RPMI7951 (cell line): ENCODE measurements at places on chromosomes 11 and 22. TPM values are rescaled to one million over a fixed set of nuclear protein-coding genes. Genes with fewer than 3 reads are reported as not detected.
A peak's percentile ranks its signal among the peaks of the same experiment; 100 is the strongest.

DNA sequence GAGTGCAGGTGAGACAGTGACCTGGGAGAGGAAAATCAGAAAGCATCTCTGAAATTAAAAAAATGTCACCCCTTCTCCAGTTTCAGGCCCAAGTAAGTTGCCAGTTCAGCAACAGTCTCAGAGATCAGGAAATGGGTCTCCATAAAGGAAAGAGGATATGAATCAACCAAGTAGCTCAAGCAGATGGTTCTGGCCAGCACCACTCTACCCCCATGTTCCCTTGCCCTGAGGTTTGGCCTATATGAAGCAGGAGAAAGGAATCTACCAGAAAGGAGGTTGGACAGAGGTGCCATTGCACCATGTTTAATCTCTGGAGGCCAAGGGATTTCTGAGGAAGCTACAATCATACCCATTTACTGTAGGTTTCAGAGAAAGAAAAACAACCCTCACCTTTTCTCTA, 7.7 kb downstream of the FZD4 start:
- peak; percentile 53 for DNase-seq

- DNase-seq: peak; percentile 77
Measured at GRCh38 chr11:117226388-117227385, 5.2 kb downstream of the PCSK7 start.

DNA sequence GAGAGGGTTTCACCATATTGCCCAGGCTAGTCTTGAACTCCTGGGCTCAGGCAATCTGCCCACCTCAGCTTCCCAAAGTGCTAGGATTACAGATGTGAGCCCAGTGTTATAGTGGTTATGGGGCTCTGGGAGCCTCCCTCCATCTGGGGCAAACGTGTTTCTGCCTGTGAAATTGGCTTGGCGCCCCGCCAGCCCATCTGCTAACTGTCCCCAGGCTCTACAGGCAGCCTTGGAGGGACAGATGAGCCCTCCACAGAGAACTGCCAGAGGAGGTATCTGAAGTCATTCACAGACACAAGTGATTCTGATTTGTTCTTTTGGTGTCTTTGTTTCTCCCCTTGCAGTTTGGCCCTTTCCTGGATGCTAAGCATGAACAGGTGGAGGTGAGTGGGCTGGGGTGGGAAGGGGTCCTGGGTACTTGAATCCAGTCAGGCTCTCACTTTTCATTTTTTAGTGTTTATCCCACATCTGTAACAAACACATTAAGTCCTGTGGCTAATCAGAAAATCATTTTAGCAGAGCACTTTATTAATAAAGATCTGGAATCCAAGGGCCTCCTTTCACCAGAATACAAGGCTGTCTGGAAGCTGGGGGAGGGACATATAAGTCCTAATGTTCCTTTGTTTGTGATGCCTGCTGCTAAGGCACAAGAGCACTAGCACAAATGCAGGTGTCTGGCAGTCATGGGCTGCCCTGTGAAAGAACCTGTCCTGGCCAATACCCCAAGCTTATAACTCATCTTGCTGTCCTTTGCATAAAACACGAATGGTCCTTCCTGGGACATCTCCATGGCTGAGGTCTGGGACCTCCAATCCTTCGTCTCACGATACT, 25.7 kb upstream of the CDC42EP2 start:
- peak; percentile 90 for DNase-seq

The PHF21B gene
- not detected in 2 replicates for total RNA-seq

The TMPRSS13 gene
- not detected in 2 replicates for total RNA-seq

GRCh38 chr11:31689559-31689958, 121.6 kb downstream of the PAX6 start:
- DNase-seq: no peak

- DNase-seq: peak; percentile 40
Measured at GRCh38 chr11:67053896-67054329, 2.7 kb upstream of the RHOD start.

GRCh38 chr22:44865193-44866057, 113.0 kb downstream of the ARHGAP8 start:
- DNase-seq: no peak

DNA sequence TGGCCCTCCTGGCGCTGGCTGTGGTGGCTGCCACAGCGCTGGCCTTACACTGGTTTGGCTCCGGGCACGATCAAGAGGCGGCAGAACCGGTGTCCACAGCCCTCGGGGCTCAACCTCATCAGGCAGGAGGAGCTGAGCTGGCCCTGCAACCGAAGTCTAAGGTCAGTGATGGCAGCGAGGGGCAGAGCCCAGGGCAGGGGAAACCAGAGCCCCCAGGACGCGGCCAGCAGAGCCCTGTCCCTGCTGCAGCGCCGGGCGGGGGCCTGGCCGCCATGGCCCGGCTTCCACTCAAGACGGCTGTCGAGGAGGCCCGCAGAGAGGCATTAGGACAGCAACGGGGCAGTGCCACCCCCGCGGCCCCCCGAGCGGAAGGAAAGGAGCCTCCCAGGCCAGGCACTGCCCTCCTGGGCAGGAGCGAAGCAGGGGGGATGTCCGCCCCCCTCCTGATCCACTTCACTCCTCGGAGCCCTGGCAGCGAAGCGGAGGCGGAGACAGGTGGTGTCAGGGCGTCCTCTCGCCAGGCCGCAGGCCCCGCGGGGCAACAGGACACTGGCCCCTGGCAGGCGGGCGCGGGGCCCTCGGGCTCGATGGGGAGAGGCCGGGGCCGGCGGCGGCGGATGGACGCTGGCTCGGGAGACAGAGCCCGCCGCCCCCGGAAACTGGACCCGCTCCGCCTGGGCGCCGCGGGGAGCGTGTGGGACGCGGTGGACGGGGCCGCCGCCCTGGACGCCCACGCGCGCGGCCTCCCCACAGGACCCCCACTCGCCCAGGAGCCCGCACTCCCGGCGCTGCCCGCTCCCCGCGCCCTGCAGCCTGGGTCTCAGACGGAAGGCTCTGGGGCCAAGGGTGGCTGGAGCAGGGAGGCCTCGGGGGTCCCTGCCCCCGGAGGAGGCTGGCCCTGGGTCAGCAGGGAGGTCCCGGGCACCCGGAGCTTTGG, 895 bp downstream of the KLHDC7B start:
- DNase-seq: no peak

GRCh38 chr11:12076840-12077534, 33.4 kb upstream of the MICAL2 start:
- no peak for DNase-seq

- no peak for DNase-seq
Measured at GRCh38 chr11:8094656-8095055, 13.6 kb downstream of the TUB start.

DNA sequence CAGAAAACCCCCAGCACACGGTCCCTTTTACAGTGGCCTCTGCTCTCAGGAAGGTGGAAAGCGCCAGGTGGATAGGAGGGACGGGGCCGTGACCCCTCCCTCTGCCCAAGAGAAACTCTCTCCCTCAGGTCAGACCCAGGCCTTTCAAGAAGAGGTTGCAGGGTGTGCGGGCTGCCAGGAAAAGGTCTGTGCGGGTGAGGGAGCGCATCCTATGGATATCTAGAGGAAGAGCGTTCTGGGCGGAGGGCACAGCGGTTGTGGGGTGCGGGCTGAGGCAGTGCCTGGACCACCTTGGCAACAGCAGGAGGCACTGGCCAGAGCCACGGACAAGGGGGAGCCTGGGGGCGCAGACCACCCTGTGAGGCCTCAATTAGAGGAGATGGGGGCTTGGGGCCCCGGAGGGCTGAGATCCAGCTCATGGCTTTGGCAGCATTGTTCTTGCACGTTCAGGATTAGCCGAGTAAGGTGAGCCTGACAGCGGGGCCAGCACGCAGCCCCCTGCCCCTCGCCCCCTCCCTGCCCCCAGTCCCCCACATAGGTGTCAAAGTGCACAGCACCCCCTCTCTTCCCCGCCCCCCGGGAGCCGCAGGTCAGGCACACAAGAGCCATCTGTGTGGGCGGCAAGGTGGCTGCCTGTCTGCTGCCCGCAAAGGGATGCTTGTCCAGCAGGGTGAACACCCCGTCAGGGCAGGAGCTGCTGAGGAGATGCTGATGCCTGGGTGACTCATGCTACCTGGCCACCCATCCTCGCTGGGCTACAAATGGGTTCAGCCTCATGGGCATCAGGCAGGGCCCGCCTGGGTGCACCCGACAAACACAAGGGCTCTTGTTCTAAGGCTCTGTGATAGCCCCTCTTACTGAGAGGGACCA, 92.8 kb upstream of the KCNQ1OT1 start:
- DNase-seq: no peak

The SOX10 gene
- total RNA-seq: 3.0 and 3.2 TPM in 2 replicates

The SYNGR1 gene
- total RNA-seq: 7.0 and 14.8 TPM in 2 replicates

DNA sequence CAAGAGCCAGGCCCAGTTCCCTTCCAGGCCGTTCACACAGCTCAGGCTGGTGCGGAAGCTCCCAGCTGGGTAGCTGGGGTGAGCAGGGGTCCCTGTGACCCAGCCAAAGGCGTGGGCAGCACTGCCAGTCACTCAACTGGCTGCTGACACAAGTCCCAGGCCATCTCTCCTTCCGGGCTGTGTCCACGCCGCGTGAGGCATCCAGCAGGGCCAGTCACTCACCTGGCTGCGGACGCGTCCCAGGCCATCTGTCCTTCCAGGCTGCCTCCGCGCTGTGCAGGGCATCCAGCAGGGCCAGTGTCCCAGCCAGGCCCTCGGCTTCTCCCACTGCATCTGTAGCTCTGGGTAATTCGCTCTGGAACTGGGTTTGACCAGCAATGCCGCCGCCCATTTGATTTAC, 184.2 kb downstream of the BRD1 start:
- DNase-seq: no peak

The GLYAT gene
- 0.60 TPM in 1 of 2 replicates, not detected in the other for total RNA-seq

DNA sequence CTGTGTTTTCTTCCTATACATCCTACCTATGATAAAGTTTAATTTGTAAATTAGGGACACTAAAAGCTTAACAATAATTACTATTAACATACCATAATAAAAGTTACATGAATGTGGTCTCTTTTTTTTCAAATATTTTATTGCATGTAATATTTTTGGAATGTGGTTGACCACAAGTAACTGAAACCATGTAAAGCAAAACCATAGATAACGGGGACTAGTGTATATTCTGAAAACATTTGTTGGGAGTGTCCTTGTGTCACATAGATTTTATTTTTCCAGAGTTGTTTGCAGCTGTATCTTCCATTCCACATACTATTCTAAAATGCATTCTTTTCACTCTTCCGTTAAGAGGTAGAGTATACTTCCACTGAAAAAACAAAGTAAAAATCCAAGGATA, 200.4 kb downstream of the KIF18A start:
- no peak for DNase-seq

The KCNJ11 gene
- total RNA-seq: not detected in 2 replicates

GRCh38 chr11:100687630-100688395, 725 bp downstream of the ARHGAP42 start:
- DNase-seq: peak; percentile 84

DNA sequence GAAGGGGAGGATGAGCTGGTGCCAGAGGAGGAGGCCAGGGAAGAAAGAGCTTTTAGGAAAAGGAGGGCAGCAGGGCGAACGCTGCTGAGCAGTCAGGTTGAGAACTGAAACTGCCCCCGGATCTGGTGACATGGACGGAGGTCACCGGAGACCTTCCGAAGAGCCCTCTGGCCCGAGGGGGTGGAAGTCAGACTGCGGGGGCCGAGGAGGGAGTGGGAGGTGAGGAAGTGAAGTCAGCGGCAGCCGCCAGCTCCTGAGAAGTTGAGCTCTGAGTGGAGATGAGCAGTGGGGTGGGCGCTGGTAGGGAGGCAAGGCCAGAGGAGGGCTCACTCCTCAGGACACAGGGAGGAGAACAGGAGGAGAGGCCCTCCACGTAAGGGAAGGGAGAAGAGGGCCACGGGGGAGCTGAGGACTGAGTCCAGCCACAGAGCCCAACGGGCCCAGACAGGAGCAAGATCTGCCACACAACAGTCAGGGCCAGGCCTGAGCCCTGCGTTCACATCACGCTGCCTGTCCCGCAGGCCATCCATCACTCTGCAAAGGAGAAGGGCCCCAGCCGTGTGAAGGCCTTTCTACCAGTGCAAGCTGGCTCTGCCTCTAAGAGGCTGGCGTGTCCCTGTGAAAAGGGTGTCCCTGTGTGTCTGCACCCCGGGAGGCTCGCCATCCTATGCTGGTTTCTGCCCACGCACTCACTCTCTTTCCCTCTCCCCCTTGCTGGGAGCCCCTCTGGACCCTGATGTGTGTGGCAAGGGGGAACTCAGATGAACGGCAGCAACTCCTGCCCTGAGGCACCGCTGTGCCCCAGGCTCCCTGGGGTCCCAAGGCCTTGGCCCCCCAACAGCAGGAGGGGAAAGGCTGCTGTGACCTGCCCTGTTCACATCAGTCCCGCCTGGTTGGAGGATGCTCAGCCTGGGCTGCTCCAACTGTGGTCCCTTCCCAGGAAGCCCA, 19.0 kb upstream of the LRRC32 start:
- peak; percentile 66 for DNase-seq

DNA sequence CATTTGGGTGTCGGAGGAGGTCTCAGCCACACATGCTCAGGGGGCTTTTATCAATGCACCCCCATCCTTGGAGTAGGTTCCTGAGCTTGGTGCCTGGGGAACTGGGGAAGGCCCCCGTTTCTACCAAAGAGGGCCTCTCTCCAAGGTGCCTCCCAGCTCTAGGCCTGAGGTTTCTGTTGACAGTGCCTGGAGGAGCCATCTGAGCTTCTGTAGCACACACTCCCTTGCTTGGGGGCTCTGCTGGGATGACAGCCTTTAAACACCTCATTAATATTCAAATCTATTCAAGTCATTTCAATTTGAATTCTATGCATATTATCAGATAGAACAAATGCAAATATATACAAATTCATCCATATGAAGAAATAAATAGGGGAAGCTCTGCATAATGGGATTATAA, 18.9 kb downstream of the KIRREL3 start:
- no peak for DNase-seq

GRCh38 chr11:93494357-93494756, 48.8 kb downstream of the SMCO4 start:
- peak; percentile 1 for DNase-seq

DNA sequence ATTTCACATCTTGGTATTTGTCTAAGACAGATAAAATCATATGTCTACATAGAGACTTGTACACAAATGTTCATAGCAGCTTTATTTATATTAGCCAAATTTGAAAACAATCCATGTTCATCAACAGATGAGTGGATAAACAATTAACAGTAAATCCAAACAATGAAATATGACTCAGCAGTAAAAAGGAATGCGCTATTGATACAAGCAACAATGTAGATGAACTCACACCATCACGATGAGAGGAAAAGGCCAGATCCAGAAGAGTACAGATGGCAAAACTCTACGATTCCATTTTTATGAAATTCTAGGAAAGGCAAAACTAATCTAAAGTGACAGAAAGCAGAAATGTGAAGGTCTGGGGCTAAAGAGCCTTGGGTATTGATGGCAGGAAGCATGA, 384.3 kb downstream of the NTM start:
- no peak for DNase-seq

DNA sequence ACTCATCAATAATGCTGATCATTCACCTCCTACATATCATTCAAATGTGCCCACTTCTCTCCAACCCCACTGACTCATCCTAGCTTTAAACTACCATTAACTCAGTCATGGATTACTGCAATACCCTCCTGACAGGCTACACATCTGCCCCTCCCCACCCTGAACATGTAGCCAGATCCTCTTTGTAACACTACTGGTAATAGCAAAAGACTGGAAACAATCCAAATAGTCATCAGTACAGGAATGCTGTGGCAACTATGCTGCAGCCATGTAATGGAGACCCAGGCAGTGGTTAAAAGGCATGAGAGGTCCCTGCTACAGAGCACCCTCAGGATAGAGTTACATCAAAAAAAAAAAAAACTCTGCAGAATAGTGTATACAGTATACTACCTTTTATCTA, 16.6 kb downstream of the SLC43A3 start:
- DNase-seq: peak; percentile 52

The MS4A1 gene
- not detected in 2 replicates for total RNA-seq
